ENCODE measurements at places on chromosomes 5 and 9.

DNA sequence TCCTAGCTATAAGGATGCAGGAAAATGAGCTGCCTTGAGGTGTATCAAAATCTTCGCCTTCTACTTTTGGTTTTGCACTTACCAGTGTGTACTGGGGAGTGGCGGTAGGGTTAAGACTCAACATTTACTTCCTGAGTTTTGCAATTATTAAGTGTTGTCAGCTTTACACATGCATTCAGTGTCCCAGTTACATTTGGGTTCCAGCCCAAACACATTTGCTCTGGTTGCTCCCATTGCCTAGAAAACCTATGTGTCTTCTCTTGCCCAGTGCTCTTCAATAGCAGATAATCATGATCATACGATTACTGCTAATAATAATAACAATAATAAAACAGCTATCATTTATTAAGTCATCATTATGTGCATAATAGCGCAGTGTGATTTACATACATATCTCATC lies 241.5 kb upstream of the PAPPA start:
- DNase-seq, result no peak

GRCh38 chr5:4551034-4551433 lies 589.1 kb upstream of the ADAMTS16 start:
- no peak for DNase-seq

GRCh38 chr5:119273391-119273839 lies 82.4 kb upstream of the TNFAIP8 start:
- DNase-seq, result no peak

GRCh38 chr9:19629488-19629887 lies 159.3 kb downstream of the SLC24A2 start:
- DNase-seq, result no peak

GRCh38 chr9:84828046-84828445 lies 158.5 kb downstream of the NTRK2 start:
- DNase-seq, result no peak

DNA sequence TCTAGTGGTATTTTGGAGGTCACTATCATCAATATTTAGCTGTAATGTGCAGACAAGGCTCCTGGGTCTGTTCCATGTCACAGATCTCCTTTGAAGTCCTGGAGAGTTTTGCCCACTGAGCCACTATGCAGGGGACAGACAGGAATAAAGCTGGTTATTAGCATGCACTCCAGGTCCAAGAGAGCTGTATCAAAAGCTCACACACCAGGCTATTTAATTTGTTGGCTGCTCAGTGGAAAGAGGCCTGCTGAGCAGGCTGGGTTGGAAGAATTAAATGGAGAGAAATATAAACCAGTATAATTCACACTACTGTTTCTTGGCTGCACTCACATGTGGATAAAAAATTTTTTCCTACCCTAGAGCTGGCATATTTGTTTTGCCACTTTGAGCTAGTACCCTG lies 113.8 kb upstream of the TAF11L2 start:
- DNase-seq, result no peak

- DNase-seq, result no peak
Observed at GRCh38 chr5:104355350-104355749, 792.8 kb upstream of the NUDT12 start.

- DNase-seq, result no peak
Observed at GRCh38 chr9:129176701-129177442, 1.2 kb downstream of the IER5L start.

DNA sequence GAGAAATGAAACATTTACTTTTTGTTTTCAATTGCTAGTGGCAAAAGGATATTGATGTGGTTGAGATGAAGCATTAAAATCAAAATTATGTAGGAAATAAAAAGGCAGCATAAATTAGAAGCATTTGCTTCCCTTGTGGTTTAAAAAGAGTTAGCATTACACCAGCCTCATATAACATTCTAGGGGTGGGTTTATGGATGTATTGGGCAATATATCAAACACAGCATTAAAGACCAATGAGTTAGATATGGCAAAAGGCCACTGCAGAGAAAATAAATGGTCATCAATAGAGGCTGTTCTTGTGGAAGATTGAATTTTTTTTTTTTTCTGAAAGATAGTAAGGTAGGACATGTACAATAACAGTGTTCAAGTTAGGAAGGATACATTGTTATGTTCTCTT lies 473.0 kb downstream of the TLR4 start:
- no peak for DNase-seq

DNA sequence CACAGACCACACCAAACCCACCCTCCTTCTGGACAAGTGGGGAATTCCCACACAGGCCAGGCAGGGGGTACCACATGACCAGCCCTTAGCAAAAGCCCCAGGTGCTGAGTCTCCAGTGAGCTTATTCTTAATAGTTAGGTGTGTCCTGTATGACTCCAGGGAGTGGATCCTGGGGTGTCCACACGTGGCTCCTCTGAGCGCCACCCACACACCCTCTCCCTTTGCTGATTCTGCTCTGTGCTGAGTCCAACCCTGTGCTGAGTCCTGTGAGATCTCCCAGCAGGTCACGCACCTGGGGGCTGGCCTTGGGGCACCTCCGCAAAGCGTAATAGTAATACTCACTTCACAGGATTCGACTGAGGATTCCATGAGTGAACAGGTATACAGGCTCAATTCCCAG lies 12.7 kb downstream of the LRRC14B start:
- no peak for DNase-seq

DNA sequence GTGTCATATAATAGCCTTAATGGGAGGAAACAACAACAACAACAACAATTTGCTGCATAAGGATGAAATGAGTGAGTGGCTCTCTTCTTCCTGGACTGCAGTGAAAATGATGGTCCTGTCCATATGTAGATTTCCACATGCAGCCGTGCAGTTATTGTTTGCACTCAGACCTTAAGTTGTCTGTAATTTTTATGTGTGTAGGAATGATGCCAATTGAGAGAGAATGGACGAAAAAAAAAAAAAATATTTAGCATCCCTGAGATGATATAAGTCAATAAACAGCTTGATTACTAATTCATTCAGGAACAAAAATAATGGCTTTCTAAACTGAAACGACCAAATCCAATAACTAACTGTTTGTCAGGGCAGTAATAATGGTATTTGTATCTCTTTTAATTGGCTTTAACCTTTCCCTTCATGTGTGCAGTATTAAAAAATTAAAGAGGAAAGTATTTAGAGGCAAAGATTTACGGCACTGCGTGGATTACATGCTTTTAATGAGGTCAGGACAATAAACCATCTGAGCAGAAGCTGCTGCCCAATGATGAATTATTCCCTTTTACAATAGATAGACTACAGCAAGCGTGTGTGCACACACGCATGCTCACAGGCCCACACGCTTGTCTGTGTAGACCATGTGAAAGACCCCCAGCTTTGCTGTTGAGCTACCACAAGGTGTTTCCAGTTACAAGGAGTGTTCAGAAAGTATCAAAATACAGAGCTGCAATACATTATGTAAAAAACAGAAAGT lies 459.5 kb upstream of the WWC1 start:
- no peak for DNase-seq
